ENCODE measurements at places on chromosomes 12 and 14. TPM values are rescaled to one million over a fixed set of nuclear protein-coding genes. Genes with fewer than 3 reads are reported as not detected.
A peak's percentile ranks its signal among the peaks of the same experiment; 100 is the strongest.

The OTOGL gene
- 0.73 TPM for polyA plus RNA-seq

GRCh38 chr12:104473374-104473983 lies 16.7 kb downstream of the CHST11 start:
- no peaks in the 10 kb centered on the region for H3K36me3 ChIP-seq
- DNase-seq: no peak
- H3K27me3 ChIP-seq: no peaks in the 10 kb centered on the region
- no peak overlapping the region for H3K4me3 ChIP-seq
- H3K27ac ChIP-seq: peak overlapping the region; percentile 21
- peaks cover 77% of the 10 kb centered on the region for H3K4me1 ChIP-seq

DNA sequence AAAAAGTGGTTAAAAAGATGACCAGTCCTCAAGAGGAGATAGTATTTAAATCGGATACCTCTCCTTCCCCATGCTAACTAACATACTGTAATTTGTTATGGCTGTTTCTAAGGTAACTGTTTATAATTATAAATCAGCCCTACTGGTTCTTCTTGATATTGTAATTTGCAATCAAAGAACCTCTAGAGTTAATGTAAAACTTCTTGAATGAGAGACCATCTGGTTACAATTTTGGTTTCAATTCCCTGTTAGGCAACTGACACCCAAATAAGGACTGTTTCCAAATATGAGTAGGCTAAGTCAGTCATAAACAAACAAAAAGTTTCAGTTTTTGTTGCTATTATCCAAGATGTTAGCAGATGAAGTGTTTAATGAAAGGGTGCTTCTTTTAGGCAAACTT lies 120.2 kb upstream of the DNM1L start:
- no peak overlapping the region for H3K4me3 ChIP-seq
- no peak for DNase-seq
- H3K27ac ChIP-seq: no peak overlapping the region
- H3K27me3 ChIP-seq: no peaks in the 10 kb centered on the region
- no peaks in the 10 kb centered on the region for H3K36me3 ChIP-seq
- no peaks in the 10 kb centered on the region for H3K4me1 ChIP-seq

The SLC5A8 gene
- polyA plus RNA-seq: 0.55 TPM

The SLC17A8 gene
- 0.37 TPM for polyA plus RNA-seq

GRCh38 chr14:76581592-76581991 lies 179.7 kb upstream of the VASH1 start:
- no peak overlapping the region for H3K27ac ChIP-seq
- H3K27me3 ChIP-seq: no peaks in the 10 kb centered on the region
- H3K4me3 ChIP-seq: no peak overlapping the region
- no peaks in the 10 kb centered on the region for H3K4me1 ChIP-seq
- H3K36me3 ChIP-seq: no peaks in the 10 kb centered on the region

DNA sequence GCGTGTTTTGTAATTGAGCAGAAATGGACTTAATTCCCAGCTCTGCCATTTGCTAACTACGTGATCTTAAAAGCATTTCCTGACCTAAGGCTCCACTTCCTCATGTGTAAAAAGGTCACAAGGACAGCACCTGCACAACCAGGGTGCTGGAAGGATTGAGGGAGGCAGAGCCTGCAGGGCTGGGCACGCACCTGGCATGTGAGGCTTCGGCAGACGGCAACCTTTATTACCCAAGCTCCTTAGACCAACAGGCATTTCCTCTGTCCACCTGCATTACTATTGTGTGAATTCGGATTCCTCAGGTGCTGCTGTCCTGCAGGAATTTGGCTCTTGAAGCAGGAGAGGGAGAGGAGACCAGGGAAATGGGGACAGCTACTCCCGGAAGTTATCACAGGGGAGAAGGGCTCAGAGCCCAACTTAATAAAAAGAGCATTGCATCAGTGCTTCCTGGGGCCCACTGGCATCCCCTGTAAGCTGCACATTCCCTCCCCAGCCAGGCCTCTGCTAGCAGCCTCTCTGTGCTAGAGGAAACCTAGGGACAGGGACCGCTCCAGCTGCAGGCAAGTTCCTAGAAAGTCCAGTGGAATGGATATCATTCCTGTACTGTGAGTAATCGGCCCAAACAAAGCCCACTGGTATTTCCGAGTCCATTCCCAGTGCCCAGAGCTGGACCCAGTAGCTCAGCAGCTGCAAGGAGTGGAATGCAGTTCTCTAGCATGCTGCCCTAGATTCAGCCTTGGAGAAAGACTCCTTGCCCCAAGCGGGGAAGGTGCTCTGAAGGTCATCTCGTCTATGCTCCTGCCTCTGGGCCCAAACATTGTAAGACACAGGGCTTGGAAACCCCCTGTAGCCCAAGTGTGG lies 157.1 kb upstream of the CCND2 start:
- H3K4me3 ChIP-seq: no peak overlapping the region
- peaks cover 12% of the 10 kb centered on the region for H3K4me1 ChIP-seq
- no peaks in the 10 kb centered on the region for H3K27me3 ChIP-seq
- no peak for DNase-seq
- H3K36me3 ChIP-seq: no peaks in the 10 kb centered on the region
- no peak overlapping the region for H3K27ac ChIP-seq

DNA sequence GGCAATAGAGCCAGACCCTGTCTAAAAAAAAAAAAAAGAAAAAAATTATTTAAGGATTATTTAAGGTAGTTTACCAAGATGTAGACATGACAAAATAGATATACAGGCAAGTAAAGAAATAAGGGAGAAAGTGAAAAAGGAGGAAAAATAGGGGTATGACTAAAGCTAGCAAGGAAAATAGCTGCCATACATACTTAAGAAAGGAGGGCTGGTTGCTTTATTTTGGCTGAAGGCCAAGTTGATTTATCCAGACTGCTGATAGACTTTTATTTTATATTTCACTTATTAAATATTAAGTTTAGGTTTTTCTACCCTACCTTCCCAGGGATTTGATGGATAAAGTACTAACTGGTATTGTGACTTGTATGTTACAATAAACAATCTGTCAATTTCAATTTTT lies 8.3 kb upstream of the AEBP2 start:
- no peak overlapping the region for H3K27ac ChIP-seq
- H3K27me3 ChIP-seq: no peaks in the 10 kb centered on the region
- H3K4me1 ChIP-seq: peaks cover 16% of the 10 kb centered on the region
- no peaks in the 10 kb centered on the region for H3K36me3 ChIP-seq
- H3K4me3 ChIP-seq: no peak overlapping the region
- DNase-seq: no peak

GRCh38 chr12:93778306-93778705 lies 101.1 kb downstream of the CRADD start:
- H3K27me3 ChIP-seq: no peaks in the 10 kb centered on the region
- H3K4me3 ChIP-seq: no peak overlapping the region
- no peak for DNase-seq
- H3K27ac ChIP-seq: no peak overlapping the region

DNA sequence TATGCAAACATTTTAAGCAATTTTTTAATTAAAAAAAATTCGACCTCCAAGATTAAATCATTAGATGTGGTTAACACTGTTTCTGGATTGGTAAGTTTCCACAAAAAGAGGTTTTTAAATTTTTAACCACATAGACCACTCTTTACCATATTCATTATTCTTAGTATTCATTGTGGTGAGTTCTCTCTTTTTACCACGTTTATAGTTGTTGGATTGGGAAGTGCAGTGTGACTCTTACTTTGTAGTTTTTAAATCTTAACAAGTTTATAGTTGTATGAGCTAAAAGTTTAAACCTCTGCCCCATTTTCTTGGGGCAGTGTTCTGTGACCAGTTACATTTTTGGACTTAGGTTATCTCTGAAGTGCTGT lies 8.6 kb downstream of the ATP2A2 start:
- H3K4me3 ChIP-seq: no peak overlapping the region
- DNase-seq: no peak
- peaks cover 4% of the 10 kb centered on the region for H3K4me1 ChIP-seq
- H3K27ac ChIP-seq: no peak overlapping the region
- H3K36me3 ChIP-seq: peaks cover 65% of the 10 kb centered on the region

DNA sequence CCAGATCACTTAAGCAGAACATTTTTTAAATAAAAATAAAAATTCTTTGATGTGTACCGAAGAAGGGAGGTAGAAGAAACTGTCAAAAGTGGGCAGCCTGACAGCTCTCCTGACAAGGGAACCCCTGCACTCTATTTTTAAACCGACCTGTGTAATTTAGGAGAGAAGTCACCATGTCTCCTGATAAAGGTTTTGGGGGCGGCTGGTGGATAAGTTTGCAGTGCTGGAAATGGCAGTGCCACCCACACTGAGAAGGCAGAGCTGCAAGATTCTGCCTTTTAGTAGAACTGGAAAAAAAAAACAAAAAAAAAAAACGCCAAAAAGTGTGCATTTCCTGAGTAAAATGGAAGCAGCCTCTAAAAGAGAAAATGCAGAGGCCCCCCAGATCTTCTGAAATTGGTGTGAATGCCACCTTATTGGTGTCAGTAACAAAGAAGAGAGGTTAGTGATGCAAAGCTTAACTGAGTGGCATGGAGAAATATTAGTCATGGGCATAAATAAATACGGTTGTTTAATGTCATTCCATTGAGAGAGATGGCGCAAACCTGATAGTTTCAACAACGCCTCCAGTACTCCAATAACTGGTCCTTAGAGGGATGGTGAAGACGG lies 24.7 kb downstream of the DUSP6 start:
- H3K4me1 ChIP-seq: peaks cover 7% of the 10 kb centered on the region
- H3K4me3 ChIP-seq: no peak overlapping the region
- no peak overlapping the region for H3K27ac ChIP-seq
- H3K36me3 ChIP-seq: no peaks in the 10 kb centered on the region
- no peak for DNase-seq

GRCh38 chr12:108135627-108136026 lies 6.5 kb downstream of the WSCD2 start:
- no peaks in the 10 kb centered on the region for H3K4me1 ChIP-seq
- H3K27ac ChIP-seq: no peak overlapping the region
- no peaks in the 10 kb centered on the region for H3K36me3 ChIP-seq
- no peak for DNase-seq

DNA sequence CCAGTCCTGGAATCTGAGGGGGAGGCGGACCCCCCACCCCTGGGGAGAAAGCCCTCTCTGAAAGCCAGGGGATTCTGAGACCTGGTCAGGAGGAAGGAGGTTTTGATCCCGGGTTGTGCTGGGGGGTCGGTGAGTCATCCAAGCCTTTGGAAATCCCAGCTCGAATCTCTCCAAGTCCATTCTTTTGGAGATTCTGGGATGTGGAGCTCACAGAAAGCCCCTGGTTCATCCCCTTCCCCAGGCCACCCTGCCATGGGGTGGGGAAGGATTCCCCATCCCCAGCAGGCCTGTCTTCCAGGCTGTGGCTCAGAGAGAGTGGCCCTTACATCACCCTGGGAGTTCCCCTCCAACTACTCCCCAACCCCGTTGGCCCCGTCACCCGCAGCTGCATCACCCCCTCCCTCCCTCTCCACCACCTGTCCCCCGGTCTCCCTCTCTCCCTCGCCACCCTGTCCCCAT lies 14.3 kb downstream of the EXOC3L4 start:
- H3K4me3 ChIP-seq: no peak overlapping the region
- peaks cover 11% of the 10 kb centered on the region for H3K27me3 ChIP-seq
- no peaks in the 10 kb centered on the region for H3K36me3 ChIP-seq
- H3K27ac ChIP-seq: peak overlapping the region; percentile 73

GRCh38 chr14:64738281-64738804 lies 34.1 kb downstream of the PLEKHG3 start:
- no peak overlapping the region for H3K27ac ChIP-seq
- H3K27me3 ChIP-seq: no peaks in the 10 kb centered on the region
- no peaks in the 10 kb centered on the region for H3K36me3 ChIP-seq
- no peak for DNase-seq

The CFAP54 gene
- polyA plus RNA-seq: 0.39 TPM

DNA sequence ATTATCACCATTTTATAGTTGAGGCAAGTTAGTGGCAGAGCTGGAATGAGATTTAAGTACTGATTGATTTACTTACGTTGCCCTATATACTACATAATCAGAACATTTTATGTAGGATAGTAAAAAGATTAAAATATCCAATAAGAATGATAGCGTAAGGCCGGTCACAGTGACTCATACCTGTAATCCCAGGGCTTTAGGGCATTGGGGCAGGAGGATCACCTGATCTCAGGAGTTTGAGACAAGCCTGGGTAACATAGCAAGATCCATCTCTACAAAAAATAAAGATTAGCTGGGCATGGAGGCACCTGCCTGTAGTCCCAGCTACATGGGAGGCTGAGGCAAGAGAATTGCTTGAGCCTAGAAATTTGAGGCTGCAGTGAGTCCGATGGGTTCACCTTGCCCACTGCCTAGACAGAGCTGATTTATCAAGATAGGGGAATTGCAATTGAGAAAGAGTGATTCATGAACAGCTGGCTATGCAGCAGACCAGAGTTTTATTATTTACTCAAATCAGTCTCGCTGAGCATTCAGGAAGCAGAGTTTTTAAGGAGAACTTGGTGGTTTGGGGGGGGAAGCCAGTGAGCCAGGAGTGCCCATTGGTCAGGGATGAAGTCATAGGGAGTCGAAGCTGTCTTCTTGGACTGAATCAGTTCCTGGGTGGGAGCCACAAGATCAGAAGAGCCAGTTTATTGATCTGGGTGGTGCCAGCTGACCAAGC lies 24.7 kb upstream of the SGPP1 start:
- no peak for DNase-seq
- H3K4me1 ChIP-seq: no peaks in the 10 kb centered on the region
- H3K36me3 ChIP-seq: no peaks in the 10 kb centered on the region
- H3K27me3 ChIP-seq: no peaks in the 10 kb centered on the region
- H3K4me3 ChIP-seq: no peak overlapping the region

DNA sequence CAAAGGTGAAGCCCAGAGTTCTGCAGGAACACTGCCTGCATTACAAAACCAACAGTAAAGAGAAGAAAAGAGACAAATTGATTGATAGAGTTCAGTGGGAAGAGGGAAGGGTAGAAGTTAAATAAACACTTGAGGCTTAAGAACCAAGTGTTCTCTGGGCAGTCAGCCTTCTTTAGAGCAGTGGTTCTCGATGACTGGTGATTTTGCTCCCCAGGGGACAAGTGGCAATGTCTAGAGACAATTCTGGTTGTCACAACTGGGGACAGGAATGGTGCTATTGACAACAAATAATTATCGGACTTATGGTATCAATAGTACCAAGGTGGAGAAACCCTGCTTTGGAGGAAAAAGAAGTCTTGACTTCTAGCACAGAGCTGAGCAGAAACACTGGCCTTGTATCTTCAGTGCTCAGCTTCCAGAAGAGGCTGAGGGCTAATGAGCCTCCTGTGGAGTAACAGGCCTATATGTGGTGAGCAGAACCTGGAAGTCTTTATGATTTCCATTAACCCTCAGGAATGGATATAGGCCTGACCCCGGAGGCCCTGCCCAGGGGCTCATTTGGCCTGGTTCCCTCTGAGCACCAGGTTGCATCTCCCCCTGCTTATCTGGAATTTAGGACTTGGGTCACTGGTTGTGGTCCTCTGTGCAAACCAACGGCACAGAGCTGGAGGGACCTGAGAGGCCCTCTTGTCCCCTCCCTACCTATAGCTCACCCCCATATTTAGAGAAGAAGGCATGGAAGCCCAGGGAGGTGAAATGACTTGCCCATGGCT lies 204.6 kb upstream of the PWP1 start:
- no peaks in the 10 kb centered on the region for H3K36me3 ChIP-seq
- no peak overlapping the region for H3K27ac ChIP-seq
- no peak overlapping the region for H3K4me3 ChIP-seq
- no peaks in the 10 kb centered on the region for H3K4me1 ChIP-seq
- H3K27me3 ChIP-seq: no peaks in the 10 kb centered on the region

The NTN4 gene
- polyA plus RNA-seq: 21.9 TPM
